Mucosa of descending colon (tissue), 3 donors: ENCODE measurements at places on chromosomes 2 and 18.

- no peak for DNase-seq
Observed at GRCh38 chr2:138275881-138276280, 225.7 kb upstream of the SPOPL start.

GRCh38 chr2:47741101-47741500 lies 41.8 kb upstream of the MSH6 start:
- DNase-seq, result no peak

GRCh38 chr2:15894481-15895144 lies 45.7 kb upstream of the MYCN start:
- DNase-seq, result no peak

DNA sequence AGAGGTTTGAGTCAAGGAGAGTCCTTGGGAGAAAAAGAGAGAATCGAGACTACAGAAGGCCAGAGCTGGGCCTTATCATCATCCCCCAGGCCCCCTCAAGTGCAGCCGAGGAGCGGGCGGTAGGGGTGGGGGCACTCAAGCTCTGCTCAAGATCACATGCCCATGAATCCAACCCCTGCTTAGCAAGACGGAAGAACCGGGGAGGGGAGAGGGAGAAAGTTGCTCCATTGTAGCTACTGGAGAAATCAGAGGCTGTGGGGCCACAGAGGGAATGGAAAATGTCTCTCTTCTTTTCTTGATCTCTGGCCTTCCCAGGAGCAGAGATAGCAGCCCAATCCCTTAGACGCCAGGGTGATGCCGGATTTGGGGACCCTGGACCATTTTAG lies 14.6 kb downstream of the SLC4A3 start:
- no peak for DNase-seq

GRCh38 chr2:42890791-42891355 lies 98.5 kb upstream of the HAAO start:
- no peak for DNase-seq

DNA sequence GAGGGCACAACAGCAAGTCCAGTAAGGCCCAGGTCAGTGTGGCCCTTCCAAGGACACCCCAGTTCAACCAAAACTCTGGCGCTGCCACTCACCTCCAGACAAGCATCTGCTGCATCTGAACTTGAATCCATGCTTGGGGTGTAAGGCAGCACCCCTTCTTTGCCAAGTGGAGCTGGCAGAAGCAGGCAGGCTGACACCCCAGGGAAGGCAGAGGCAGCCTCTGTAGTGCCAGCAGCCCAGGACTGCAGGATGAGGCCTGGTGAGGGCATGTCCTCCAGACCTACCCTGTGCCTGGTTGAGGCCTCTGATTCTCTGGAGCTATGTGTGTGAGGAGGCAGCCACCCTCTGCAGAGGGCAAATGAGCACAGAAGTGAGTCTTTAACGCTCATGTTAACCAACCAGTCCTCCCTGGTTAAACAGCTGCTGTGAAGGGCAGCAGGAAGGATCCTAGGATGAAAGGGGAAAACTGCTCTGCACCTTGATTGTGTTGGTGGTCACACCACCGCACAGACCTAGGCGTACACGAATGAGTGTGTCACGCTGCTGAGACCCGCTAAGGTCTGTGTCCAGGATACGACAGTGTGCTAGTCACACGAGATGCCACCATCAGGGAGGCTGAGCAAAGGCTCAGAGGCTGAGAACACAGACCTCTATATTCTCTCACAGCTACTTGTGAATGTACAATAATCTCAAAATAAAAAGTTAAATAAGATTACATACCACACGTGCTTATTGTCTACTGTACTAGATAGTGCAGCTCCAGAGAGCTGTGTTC lies 2.2 kb downstream of the PARD6G start:
- no peak for DNase-seq

- no peak for DNase-seq
Observed at GRCh38 chr2:32940316-32940997, 6.3 kb upstream of the LTBP1 start.

- no peak for DNase-seq
Observed at GRCh38 chr2:62672601-62673000, 32.9 kb upstream of the EHBP1 start.

GRCh38 chr2:71348302-71348701 lies 16.7 kb downstream of the ZNF638 start:
- DNase-seq, result no peak

DNA sequence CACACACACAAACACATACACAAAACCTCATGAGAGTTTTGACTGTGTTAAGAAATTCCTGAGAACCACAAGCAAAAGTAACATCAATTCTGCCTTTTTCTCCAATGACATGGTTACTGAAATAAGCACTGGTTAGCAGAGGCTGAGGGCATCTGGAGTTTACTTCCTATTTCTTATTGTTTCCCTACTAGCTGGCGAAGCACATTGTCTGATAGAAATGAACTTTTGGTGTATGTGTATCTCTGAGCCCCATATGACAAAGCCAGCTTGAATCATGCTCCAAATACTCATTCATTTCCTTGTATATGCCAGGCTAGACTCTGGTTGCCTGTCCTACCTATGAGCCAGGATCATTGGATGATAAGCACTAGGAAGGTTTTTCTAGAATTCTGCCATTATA lies 203.1 kb downstream of the NCKAP5 start:
- no peak for DNase-seq

DNA sequence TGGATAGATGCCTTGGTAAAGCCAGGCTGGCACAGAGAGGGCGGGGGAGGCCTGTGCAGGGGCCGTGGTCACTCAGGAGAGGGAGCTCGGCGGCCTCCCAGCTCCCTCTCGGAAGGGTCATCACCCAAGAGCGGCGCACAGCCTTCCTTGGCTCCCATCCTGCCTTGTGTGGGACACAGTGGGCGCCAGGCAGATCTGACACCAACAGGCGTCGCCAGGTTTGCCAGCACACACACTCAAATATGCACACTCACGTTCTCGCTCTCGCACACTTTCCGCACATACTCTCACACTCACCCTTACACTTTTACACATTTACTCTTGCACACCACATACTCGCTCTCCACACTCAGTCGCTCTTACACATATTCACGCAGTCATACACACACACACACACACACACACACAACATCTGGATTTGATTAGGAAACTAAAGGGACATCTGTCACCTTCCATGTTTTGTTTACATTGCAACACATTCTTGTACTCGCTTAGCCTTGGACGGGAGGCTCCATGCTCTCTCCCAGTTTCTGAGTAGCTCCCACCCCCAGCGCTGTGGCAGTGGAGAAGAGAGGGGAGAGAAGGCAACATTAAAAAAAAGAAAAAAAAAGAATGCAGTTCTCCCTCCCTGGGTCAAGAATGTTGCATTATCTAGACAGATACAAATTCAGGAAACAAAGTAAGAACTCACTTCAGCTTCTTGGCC lies 10.5 kb downstream of the CHMP1B start:
- DNase-seq, result no peak

DNA sequence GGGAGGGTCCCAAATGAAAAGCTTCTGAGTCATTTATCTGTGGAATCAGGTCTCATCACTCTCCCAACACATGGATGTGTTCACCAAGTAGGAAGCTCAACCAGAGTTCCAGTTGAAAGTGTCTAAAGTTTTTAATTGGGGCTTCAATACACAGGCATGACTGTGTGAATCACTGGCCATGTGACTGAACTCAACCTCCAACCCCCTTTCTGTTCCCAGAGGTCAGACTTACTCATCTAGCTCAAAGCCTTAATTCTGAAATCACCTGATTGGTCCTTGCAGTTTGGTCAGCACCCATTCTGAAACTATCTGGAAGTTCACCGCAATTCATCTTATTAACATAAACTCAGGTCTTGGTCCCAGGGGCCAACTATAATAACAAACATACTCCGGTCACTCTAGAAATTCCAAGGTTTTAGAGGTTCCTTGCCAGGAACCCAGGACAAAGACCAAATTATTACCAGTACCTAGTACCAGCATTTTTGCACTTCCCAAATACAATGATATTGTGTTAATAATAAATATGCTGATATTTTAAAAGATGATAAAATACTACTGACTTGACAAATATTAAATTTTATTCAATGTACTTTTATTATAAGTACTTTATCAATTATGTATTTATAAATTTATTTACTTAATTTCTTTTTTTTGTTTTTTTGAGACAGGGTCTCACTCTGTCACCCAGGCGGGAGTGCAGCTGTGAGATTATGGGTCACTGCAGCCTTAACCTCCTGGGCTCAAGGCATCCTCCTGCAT lies 10.7 kb upstream of the RBM45 start:
- no peak for DNase-seq

DNA sequence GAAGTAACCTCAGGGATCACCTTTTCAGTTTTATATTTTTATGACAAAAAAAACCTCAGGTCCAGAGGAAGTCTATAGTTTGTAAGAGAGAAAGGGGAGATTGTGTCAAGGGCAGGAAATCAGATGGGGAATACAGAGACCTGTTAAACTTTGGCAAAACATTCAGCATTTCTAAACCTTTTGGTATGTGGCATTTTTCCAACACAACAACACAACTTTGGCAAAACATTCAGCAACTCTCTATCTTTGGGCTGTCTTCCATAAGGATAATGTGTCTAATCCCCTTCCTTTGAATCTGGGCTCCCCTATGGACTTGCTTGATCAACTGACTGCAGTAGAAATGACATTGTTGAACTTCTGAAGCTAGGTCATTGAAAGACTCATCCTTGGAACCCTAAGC lies 220.6 kb upstream of the CCDC68 start:
- no peak for DNase-seq

DNA sequence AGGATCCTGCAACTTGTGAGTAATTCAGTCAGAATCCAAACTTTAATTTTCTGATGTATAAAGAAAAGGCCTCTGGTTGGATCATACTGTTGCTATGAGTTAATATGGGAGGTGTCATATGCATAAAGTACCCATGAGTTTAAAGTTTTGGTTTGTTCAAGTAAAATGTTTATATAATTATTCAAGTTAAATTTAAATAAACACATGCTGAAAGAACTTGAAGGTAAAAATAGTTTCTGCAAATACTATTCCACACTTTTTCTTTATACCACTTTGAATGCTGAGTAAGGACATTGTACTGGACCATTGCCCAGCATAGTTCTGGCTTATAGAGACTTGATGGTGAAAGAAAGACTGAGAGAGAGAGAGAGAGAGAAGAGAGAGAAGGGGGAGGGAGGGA lies 30.7 kb downstream of the PKP4 start:
- DNase-seq, result no peak

DNA sequence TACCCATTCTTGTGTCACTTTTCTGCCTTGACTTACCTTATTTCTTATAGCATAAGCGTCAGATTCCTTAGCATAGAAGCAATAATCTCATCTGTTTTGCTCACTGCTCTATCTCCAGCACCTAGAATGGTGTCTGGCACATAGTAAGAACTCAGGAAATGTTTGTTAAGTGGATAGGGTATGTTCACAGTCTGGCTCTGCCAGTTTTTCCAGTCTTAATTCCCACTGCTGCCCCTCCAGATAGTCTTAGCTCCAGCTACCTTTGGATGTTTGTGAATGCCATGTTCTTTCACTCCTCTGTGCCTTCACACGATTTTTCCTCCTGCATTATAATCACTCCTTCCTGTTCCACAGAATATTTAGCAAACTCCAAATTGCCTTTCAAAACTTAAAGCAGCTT lies 29.0 kb downstream of the DNAJC10 start:
- DNase-seq, result no peak

GRCh38 chr18:22494771-22495170 lies 77.1 kb upstream of the CTAGE1 start:
- DNase-seq, result no peak

- no peak for DNase-seq
Observed at GRCh38 chr18:73212442-73212841, 344.7 kb upstream of the NETO1 start.

DNA sequence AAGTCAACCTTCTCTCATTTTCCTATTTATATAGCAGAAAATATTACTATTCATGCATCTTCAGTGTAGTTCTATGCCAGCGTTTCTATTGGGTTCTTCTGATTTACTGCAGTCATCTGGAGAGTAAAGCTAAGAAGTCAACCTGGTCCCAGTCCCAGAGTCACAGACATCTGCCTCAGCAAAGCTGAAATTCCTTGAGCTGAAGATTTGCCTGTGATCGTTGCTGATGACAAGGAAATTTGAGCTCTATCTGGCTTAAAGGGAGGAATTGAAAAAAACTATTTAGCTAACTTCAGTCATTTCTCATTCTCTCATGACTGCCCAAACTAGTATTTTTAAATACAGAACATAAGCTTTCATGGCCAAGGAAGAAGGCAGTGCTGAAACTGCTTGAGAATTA lies 45.7 kb downstream of the RND3 start:
- DNase-seq, result no peak

DNA sequence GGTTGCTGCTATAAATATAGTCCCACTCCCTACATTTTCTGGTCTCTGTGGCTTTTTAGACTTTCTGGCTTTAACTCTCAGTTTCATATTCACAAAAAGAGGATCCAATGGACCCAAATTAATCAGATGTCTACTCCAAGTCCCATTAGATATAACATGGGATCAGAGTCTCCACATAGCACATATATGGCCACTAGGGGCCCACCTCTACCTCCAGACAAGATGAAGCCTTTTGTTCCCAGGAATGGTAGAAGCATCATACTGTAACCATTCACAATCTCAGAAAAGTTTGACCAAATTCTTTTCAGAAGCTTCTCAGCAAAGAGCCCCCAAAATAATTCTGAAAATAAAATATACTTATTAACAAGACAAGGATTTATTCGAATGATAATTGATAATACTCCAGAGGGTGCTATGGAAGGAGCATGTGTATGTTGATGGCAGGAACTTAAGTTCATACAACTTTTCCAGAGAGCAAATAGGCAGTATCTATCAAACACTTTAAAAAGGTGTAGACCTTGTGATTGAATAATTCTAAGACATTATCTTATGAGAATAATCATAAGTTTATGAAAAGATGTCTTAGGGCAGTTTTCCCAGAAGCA lies 382.3 kb upstream of the CRIM1 start:
- DNase-seq, result peak; percentile 46

DNA sequence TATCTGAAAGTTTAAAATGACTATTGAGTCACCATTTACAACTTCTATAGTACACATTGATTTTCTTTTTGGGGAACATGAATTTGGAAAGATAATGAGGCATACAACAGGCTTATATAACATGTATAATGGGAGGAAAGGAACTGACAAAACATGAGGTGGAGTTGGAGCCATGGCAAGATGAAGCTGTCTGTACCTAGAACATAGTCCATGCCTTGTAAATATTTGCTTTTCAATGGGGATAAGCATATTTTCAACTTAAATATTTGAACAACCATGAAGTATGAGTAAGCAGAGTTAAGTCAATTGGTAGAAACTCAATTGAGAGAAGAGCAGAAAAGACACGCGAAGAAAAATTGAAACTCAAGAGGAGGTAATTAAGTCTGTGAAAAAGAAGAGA lies 37.1 kb upstream of the GALNT13 start:
- DNase-seq, result no peak

- DNase-seq, result no peak
Observed at GRCh38 chr2:122939796-122940195, 1085.3 kb upstream of the CNTNAP5 start.
